ENCODE measurements at places on chromosomes 1 and 21.

GRCh38 chr1:172411791-172412338 is 8.6 kb upstream of the C1orf105 start:
- no peak overlapping the region for H3K4me3 ChIP-seq
- H3K36me3 ChIP-seq, result no peaks in the 10 kb centered on the region
- H3K27ac ChIP-seq, result no peak overlapping the region
- DNase-seq, result no peak
- H3K27me3 ChIP-seq, result no peaks in the 10 kb centered on the region

DNA sequence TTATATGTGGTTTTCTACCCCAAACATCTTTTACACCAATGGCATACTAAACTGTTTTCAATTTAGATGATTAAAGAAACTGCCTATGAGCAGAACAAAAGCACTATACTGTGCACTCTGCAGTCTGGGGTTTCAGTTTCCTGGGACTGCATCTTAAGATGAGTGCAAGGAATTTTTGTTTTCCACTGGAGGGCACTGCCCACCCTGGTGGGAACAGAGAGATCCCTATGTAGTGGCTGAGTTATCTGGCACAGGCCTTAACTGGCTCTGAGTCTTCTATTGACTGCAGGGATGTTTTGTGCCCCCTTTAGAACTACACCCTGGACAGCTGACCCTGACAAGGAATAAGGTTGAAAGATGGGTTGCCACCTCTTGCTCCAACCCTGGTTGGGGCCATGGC is 12.0 kb downstream of the PROK1 start:
- H3K36me3 ChIP-seq, result no peaks in the 10 kb centered on the region
- DNase-seq, result no peak
- H3K4me3 ChIP-seq, result no peak overlapping the region
- H3K27me3 ChIP-seq, result no peaks in the 10 kb centered on the region

DNA sequence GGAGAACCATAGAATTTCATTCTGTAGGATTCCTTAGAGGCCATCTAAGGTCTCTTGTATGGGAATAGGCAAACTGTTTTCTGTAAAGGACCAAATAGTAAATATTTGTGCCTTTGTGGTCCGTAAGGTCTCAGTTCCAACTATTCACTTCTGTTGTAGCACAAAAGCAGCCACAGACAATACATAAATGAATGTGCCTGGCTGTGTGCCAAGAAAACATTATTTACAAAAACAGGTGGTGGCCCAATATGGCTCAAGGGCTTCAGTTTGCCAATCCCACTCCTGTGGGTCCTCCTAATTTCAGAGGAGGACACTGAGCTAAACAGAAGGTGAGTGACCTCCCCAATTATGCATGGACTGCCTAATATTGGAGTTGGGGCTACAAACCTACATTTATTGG is 67.6 kb upstream of the EDEM3 start:
- H3K4me1 ChIP-seq, result no peaks in the 10 kb centered on the region
- H3K27ac ChIP-seq, result no peak overlapping the region
- no peaks in the 10 kb centered on the region for H3K36me3 ChIP-seq
- no peaks in the 10 kb centered on the region for H3K27me3 ChIP-seq
- DNase-seq, result no peak

DNA sequence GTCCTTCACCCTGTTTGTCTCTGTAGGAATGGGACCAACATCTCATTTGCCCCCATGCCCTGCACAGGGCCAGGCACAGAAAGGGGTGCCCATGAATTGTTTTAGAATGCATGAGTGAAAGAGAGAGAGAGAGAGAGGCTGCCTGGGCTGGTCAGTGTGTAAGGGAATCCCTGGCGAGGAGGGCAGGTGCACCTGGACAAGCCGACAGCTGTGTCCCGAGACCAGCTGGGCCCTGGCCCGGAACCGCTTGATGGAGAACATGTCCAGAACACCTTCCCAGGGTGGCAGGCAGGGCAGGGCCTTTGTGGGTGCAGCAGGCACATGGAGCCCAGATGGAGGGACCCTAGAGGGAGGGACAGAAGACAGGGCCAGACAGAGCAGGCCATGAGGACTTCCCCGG is 22.7 kb downstream of the SPOCD1 start:
- no peaks in the 10 kb centered on the region for H3K36me3 ChIP-seq
- H3K27me3 ChIP-seq, result no peaks in the 10 kb centered on the region
- H3K27ac ChIP-seq, result no peak overlapping the region
- no peak overlapping the region for H3K4me3 ChIP-seq
- H3K4me1 ChIP-seq, result no peaks in the 10 kb centered on the region
- DNase-seq, result peak; percentile 38

All from right lobe of liver (tissue), 6 donors.